ENCODE measurements at places on chromosomes 5 and 9. TPM values are rescaled to one million over a fixed set of nuclear protein-coding genes. Genes with fewer than 3 reads are reported as not detected.
A peak's percentile ranks its signal among the peaks of the same experiment; 100 is the strongest.

GRCh38 chr5:39579750-39580149, 155.0 kb upstream of the DAB2 start:
- DNase-seq: no peak

DNA sequence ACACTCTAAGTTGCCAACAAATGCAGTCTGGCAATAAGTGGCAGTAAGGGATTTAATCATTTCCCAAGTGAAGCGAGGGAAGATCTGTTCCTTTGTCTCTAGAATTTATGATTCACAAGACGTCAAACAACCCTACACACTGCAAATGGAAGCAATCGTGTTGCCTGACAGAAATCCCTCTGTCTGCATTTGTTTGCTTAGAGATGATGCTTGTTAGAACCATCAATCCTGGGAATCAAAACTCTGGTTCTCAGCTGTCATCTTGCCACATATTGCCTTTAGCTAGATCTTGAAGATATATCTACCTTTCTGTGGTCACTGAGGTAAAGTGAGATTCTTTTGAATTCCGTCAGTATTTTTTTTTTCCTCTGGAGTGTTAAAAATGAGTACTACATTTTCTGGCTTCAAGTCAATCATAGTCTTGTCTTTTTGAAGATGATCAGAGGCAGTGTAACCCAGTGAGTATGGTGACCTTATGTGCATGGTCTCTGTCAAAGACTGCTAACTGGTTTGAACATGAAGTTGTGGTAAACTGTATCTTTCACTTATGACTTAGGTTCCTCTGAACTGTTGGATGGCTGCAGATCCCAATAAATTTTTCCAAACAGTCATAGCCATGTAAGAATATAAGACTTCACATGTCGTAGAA, 106.4 kb upstream of the STARD4 start:
- no peak for DNase-seq

GRCh38 chr9:68964765-68965164, 49.1 kb downstream of the PRKACG start:
- no peak for DNase-seq

GRCh38 chr9:87008667-87009066, 61.4 kb upstream of the GAS1 start:
- no peak for DNase-seq

DNA sequence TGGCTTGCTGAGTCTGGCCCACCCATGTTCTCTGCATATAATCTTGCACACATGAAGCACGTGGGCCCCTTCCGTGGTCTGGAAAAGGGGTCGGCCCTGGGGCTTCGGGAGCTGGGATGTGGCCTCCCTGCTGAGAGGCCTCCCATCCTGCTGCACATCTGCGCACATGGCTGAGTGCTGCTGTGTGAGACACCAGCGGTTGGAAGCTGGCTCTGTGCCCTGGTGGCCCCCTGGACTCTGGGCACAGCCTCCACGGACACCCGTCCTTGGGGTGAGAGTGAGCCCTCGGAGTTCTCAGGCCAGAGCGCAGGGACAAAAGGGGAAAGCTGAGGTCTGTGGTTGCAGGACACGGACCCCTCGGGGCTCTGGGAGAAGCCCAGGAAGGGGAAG, 115.8 kb downstream of the RXRA start:
- no peak for DNase-seq

DNA sequence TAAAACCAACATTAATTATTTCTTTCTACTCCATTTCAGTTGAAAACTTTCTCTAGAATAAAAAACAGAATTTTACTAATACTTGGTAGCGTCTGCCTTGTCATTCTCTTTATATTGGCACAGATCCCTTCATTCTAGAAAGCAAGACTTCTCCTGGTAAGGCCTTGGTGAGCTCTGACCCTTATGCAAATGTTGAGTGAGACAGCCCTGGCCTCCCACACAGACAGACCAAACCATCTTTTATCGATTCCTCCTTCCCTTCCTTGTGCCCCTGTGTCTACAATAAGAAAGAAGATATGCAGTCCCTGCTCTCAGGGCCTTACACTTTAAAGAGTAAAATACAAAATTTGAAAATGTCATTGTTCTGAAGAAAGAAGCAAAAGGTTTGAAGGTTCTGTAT, 262.2 kb downstream of the EFNA5 start:
- no peak for DNase-seq

DNA sequence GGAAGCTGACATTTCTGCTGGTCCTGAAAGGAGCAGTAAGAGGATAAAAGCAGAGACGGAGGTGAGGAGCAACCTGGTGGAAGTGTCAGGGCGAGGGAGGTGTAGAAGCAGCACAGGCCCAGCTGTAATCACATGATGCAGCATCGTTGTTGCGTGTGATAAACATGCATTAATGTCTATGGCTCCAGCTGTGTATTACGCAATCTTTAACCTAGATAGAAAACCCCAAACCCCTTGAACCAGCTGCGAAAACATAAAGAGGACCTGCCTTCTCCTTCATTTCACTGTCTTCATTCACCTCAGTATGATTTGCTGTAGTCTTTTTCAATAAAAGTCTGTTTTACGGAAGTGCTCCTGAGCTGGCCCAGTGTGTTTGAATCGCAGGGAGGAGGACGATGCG, 162.9 kb downstream of the NTRK2 start:
- DNase-seq: no peak

GRCh38 chr9:19369107-19369506, 10.9 kb downstream of the RPS6 start:
- no peak for DNase-seq

DNA sequence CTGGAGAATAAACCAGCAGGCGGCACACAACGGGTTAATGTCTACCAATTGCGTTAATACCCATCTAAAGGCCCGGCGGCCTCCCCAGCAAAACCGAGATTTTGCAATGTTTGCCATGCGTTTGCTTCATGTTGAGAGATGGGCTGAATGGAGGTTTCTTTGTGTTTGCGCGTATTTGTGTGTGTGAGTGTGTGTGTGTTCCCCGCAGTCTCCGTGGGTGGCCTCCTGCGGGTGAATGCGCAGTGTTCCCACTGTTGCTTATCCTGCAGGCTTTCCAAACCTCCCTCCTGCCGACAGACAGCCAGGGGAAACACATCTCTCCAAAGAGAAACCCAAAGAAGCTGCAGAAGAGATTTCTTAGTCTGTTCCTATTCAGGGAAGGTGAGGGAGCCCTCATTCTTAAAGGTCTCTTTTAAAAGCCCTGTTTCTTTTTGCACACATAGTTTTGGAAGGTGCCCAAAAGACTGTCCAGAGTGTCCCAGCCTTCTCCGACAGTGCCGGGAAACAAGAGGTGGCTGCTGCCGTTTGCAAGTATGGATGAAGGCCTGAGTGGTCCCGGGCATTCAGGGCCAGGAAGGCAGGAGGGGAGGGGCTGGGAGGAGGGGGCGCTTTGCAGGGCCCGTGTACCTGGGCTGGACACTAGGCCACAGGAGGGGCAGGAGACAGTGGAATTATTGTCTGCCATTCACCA, 103.8 kb upstream of the ERCC6L2 start:
- DNase-seq: peak; percentile 53

- DNase-seq: no peak
Measured at GRCh38 chr9:85157772-85158171, 488.2 kb downstream of the NTRK2 start.

- DNase-seq: no peak
Measured at GRCh38 chr9:128768606-128769005, 3.1 kb downstream of the ZER1 start.

GRCh38 chr9:93288891-93289883, 105.2 kb downstream of the WNK2 start:
- no peak for DNase-seq

- DNase-seq: no peak
Measured at GRCh38 chr9:138112090-138112748, 234.6 kb downstream of the CACNA1B start.

GRCh38 chr5:134551901-134552300, 26.4 kb downstream of the JADE2 start:
- DNase-seq: no peak

GRCh38 chr5:143471041-143471509, 67.6 kb upstream of the NR3C1 start:
- no peak for DNase-seq

DNA sequence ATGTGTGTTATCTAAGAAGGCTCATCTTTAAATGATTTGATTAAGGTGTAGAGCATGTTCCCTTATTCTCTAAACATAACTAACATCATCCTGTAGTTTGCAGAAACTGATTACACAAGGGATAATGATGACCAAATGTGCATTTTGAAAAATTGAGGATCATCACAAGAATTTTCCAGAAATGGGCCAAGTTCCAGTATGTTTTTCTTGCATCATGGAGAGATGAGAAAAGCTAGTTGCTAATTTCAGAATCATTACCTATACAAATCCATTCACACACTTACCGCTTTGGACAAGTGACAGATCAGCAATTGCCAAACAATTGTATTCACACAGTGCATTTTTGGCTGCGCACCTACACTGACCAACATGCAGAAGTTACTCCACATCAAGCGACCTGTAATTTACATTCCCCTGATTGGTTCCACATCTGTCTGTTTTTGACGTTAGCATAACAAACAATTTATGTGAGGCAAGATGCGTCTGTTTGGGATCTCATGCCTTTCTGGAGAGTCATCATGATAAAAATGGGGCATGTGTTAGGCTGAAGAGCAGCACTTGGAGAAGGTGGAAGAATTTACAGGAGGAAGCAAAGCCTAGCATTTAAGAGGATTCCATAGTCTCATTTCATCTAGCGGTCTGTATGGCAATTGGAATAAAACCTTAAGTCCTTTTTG, 2.8 kb upstream of the BNC2 start:
- DNase-seq: no peak

GRCh38 chr5:142216931-142217330, 107.9 kb downstream of the SPRY4 start:
- no peak for DNase-seq

DNA sequence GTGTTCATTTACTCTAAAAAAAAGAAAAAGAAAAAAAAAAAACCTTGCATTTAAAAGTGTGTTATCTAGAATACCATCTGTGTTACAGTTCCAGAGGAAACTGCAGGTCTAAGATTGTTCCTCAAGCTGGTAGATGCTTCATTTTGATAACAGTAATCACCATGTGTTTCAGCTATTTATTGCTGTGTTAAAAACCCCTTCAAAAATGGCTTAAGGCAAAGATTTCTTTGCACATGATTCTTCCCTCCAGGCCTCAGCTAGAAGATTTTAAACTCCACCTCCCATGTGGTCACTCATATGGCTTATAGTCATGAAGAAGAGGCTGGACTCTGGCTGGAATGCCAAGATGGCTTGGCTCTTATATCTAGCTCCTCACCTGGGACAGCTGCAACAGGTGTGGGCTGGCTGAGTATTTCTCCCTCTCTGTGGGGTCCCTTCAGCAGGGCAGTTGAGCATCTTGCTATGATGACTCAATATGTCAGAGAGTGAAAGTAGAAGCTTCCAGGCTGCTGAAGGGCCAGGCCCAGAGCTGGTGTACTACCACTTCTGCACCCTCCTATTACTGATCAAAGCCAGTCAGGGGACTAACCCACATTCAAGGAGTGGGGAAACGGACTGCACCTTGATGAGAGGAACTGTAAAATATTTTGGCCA, 920.4 kb upstream of the DMAC1 start:
- DNase-seq: no peak

- no peak for DNase-seq
Measured at GRCh38 chr9:91896513-91897121, 53.4 kb downstream of the ROR2 start.

DNA sequence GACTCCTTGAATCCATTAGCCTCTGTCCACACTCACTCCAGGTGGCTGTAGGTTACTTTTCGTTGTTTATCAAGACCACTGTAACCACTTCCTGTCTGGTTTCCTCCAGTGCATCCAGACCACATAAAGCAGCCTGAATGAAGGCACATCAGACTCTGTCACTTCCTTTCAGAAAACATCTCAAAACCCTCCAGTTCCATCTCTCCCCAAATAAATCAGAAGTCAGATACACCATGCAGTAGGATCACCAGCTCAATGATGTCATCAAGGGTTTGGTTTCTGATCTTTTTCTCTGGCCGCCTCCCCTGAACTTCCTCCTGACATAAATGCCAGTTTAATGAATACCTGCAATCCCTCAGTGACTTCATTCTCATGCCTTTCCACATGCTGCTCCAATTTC, 161.2 kb downstream of the ZNF462 start:
- no peak for DNase-seq

GRCh38 chr9:14220256-14220655, 93.7 kb downstream of the NFIB start:
- no peak for DNase-seq

DNA sequence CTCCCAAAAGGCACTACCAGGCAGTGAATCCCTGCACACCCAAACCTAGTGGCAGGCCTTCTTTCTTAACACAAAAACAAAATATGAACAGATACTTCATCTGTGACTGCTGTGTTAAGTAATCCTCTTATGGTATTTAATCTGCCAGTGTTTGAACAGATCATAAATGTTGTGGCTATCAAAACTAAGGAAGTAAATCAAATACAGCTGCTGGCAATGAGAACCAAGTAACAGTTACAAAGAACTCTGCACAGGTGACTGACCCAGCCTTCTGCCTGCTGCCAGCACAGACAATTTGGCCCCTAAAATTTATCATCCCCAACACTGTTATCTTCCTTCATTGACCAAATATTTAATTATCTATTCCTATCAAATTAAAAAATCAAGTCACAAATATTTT, 78.0 kb downstream of the GNAQ start:
- no peak for DNase-seq

DNA sequence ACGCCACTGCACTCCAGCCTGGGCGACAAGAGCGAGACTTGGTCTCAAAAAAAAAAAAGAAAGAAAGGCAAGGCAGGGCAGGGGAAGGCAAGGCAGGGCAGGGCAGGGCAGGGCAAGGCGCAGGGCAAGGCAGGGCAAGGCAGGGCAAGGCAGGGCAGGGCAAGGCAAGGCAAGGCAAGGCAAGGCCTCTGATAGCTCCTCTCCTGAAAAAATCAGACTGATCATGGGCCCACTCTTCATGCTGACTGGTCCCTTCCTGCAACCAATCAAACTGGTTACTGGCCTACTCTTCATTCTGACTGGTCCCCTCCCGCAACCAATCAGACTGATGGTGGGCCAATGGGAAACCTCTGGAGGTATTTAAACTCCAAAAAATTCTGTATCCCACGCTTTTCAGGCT, 3.4 kb upstream of the ZBTB5 start:
- no peak for DNase-seq

- no peak for DNase-seq
Measured at GRCh38 chr9:76758476-76758875, 5.8 kb upstream of the PCA3 start.

DNA sequence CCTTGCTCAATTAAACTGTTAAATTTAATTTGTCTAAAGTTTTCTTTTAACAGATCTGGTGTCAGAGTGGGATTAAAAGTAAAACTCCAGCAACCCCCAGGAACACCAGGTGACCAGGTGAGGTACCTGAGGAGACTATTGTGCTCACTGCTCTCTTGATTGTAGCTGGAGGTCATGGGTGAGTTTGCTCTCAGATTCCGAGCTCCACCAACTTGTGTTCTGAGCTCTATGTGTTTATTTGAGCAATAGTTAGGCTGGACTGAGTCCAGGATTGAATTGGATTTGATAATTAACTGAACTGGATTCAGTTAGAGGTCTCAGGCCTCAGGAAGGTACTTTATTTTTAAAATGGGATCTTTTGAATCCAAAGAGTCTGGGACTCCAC, 17.9 kb upstream of the SCGB3A2 start:
- DNase-seq: no peak

Gene SMU1
- 14.6 TPM for total RNA-seq

Gene ZBTB26
- total RNA-seq: 4.7 TPM

Gene ZDHHC11
- 55.6 TPM for total RNA-seq

Gene SPAAR
- total RNA-seq: 8.3 TPM

Gene CARD9
- total RNA-seq: 0.78 TPM

Gene HDHD3
- 9.8 TPM for total RNA-seq

Gene C9orf57
- not detected for total RNA-seq

Gene SV2C
- not detected for total RNA-seq

Gene NRG2
- 2.1 TPM for total RNA-seq

Gene GPR151
- not detected for total RNA-seq

Gene SNX24
- 13.1 TPM for total RNA-seq

All from Right ventricle myocardium superior (tissue), 1 donor.